ENCODE measurements at places on chromosomes 7 and 10. TPM values are rescaled to one million over a fixed set of nuclear protein-coding genes. Genes with fewer than 3 reads are reported as not detected.
A peak's percentile ranks its signal among the peaks of the same experiment; 100 is the strongest.

DNA sequence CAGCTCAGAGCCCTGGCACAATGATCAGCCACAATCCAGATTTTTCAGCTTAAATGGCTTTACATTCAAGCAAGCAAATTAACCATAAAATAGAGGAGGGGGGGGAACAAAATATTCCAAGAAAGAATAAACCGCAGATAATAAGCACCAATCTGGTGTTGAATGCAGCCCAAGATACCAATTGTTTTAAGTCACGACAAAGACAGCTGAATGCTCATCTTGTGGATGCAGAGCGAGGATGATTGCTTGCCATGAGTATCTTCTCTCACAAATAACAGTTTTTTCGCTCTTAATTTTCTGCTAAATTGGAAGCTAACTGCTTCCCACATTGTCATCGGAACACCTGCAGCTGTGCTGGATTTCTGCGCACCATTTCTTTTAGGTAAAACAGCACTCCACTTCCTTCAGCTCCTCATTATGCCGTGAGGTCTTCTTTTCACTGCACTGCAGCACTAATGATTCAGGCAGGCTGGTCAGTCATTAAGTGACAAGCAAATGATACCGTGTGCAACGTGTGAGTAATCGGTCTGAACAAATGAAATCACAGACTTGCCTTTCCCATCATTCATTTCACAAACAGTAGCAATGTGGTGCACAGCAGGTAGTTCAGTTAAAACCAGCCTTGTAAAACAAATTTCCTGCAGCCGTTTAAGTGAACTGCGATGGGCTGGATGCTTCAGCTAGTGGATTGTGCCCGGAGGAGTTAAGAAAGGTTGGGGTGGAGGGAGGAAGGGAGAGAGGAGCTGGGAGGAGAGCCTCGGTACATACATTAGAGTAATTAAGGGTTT lies 106.4 kb upstream of the CDCA7L start:
- DNase-seq: no peak

GIMAP4 gene
- 0.12 TPM for total RNA-seq

DNA sequence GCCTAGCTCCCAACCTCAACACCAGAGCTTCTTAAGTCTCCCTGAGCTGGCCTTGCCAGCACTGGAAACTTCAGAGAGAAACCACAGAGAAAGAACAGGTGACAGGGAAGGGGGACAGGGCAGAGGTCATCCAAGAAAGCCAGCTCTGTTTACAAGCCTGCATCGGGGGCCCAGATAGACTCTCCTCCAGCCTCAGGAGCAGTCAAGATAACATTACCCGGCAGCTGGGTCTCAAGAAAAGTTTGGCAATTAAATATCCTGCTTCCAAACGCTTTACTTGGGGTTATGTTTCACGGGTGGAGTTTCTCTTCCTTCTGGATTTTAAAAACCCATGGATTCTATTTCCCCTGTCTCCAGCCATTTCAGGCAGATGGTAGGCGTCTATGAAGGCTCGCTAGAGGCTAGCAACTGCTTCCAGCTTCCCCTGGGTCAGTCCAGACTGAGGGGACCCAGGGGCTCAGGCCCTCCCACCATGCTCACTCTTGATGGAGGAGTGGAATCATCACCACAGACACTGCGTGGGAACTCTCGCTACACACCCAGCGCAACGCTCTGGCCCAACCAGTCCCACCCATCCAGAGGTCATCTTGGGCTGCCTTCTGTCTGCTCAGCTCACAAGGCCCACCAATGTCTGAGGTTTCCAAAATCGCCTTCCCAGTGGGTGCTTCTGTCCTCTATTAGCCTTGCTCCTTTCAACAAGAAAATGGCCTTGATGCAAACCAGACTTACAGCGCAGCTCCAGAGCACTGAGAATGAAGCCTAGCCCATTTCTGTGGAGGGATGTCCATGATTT lies 48.8 kb downstream of the SH3PXD2A start:
- DNase-seq: no peak

GRCh38 chr10:9291081-9291480 lies 1236.6 kb downstream of the GATA3 start:
- no peak for DNase-seq

- no peak for DNase-seq
Observed at GRCh38 chr10:129774082-129774735, 189.9 kb downstream of the EBF3 start.

UNCX gene
- total RNA-seq: not detected

GFRA1 gene
- total RNA-seq: 1.7 TPM

SMKR1 gene
- total RNA-seq: 0.25 TPM

DNA sequence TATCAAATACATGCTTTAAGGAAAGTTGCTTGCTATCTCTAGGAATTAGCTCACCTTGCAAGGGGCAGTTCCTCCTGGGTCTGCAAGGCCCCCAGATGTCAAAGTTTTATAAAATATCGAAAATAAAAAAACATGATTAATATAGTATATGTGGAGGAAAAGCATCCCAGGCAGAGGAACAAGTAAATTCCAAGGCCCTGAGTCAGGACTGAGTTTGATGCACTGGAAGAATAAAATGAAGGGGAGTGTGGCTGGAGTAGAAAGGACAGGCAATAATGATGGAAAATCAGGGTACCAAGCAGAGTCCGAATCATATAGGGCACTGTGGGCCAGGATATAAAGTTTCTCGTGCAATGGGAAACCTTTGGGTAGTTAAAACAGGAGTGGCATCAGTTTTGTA lies 112.4 kb upstream of the EEPD1 start:
- no peak for DNase-seq

DNA sequence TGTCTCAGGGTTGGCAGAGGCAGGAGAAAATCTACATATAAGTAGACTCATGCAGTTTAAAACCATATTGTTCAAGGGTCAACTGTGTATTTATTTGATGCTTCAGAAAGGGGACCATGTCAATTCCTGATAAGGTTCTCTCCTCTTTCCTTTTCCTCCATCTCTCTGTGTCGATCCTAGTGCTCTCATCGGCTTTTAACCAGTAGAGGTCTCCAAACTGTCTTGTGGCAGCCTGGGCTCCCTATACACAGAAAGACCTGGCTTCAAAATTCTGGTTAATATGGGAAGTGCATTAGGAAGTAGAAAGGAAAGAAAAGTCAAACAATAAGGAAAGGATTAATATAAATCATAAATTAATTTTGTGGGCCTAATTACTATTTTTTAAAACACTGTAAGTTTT lies 304.4 kb upstream of the C7orf33 start:
- DNase-seq: peak; percentile 33

DNA sequence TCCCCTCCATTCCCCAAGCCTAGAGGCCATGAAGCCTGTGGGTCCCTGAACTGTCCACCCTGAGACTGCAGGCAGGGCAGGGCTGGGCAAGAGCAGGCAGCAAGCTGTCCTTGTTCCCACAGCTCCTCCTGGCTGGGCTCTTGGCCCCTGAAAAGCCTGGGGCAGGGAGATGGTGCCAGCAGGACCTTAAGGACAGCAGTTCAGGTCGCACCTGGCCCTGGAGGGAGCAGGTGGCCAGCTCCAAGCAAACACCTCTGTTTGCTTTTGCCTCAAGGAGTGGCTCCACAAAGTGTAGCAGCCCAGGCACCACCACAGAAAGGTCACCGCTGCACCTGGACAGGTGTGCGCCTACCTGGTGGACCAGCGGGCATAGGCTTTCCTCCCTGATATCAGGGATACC lies 5.2 kb downstream of the RET start:
- no peak for DNase-seq

DNA sequence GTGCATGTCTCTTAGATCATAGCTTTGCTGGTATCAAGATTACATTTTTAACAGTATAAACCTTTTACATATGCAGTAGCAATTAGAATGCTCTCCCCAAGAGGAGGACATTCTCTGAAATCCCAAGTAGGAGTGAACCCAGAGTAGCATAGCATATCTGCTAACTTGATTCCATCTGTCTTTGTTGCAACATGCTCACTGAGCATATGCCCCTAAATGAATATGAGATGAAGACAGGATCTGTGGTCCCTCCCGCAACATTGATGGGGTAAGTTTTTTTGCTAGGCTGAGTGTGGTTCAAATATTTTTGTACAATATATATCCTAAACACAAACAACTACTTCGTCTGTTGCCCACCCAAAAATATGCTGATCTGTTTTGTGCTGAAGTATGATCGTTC lies 534.2 kb upstream of the C7orf33 start:
- DNase-seq: no peak

- peak; percentile 30 for DNase-seq
Observed at GRCh38 chr7:128362670-128363069, 1.2 kb upstream of the PRRT4 start.

GIMAP7 gene
- not detected for total RNA-seq

- DNase-seq: no peak
Observed at GRCh38 chr10:62072901-62073300, 171.4 kb downstream of the ARID5B start.

PILRB gene
- 4.6 TPM for total RNA-seq

TAS2R60 gene
- total RNA-seq: not detected

DNA sequence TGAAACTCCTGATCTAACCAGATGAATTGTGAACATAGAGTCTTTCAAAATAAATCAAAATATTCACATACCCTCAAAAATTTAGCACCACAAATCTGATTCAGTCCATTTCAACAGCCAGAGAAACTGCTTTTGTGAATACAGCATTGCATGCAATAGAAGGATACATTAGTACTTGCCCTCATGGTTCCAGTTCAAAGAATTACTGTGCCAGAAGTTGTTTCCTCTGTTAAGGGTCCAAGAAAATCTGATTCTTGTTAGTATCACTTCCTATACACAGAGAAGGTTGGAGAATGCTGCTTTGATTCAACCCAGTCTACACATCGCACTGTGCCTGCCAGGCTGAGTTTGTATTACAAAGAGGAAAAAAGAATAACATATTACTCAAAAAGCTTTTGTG lies 115.6 kb downstream of the TFEC start:
- no peak for DNase-seq

GRCh38 chr7:86950360-86950759 lies 109.1 kb downstream of the ELAPOR2 start:
- DNase-seq: no peak
